ENCODE measurements at places on chromosomes 13 and 19.
A peak's percentile ranks its signal among the peaks of the same experiment; 100 is the strongest.

- no peak for DNase-seq
These were observed 863 bp downstream of the AURKC start for GRCh38 chr19:57231686-57232085.

- peak; percentile 10 for DNase-seq
These were observed 436.7 kb downstream of the FGF9 start for GRCh38 chr13:22107549-22107948.

- DNase-seq = peak; percentile 15
These were observed 1.7 kb downstream of the ATP13A1 start for GRCh38 chr19:19661675-19662251.

DNA sequence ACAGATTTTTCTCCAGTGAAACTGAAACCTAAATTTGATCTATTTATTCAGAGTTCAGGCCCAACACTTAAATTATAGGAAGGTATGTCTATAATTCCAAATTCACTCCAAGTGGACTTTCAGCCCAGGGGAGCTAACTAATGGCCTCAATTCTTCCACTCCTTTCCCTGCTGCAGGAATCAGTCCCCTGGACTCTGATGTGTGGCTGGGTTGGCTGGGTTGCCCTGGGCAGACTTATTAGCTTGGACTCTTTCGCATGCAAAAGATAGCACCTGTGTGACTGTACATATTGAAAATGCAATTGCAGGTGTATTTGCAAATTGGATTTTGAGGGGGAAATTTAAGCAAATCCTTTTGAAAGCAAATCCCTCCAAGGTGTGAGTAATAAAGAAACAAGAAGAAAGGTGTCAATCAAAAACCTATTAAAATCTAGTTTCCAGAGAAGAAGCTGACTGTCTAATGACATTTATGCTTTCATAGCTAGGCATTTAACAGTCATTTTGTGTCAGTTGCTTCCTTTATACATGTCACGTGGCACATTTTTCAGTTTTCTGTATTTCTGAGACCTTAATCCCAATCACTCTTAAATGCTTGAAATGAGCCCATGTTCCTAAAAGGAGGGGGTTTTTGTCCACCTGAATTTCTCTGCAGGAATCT, 42.7 kb downstream of the KLF5 start:
- no peak for DNase-seq

GRCh38 chr13:23273498-23273897, 92.7 kb downstream of the SGCG start:
- no peak for DNase-seq

DNA sequence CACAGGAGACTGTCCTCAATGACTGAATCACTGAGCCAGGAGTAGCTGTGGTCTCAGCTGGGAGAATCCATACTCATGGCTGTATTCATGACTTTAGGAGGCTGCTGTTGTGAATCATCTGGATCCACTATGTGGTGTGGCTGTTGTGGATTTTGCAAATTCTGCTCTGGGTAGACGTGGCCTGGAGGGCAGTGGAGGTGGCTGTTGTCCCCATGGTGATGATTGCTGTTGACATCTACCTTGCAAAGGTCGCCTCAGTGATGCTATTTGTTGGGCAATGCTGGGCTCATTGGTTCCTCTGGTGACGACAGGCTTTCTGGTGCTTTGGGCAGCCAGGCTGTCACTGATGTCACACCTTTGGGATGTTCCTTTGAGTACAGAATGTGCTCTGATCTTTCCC, 23.9 kb downstream of the MUC16 start:
- DNase-seq = no peak

DNA sequence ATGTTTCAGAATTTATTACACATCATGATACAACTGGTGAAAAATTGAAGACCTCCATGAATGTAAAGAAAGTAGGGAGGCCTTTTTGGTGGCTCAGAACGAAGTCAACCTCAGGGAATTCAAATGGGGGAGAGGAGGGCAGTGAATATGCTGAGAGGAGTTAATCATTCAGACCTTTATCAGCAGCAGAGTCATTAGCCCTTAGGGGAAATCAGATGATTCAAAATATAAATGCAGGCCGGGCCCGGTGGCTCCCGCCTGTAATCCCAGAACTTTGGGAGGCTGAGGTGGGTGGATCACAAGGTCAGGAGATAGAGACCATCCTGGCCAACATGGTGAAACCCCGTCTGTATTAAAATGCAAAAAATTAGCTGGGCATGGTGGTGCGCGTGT, 80.4 kb upstream of the ZNF420 start:
- no peak for DNase-seq

DNA sequence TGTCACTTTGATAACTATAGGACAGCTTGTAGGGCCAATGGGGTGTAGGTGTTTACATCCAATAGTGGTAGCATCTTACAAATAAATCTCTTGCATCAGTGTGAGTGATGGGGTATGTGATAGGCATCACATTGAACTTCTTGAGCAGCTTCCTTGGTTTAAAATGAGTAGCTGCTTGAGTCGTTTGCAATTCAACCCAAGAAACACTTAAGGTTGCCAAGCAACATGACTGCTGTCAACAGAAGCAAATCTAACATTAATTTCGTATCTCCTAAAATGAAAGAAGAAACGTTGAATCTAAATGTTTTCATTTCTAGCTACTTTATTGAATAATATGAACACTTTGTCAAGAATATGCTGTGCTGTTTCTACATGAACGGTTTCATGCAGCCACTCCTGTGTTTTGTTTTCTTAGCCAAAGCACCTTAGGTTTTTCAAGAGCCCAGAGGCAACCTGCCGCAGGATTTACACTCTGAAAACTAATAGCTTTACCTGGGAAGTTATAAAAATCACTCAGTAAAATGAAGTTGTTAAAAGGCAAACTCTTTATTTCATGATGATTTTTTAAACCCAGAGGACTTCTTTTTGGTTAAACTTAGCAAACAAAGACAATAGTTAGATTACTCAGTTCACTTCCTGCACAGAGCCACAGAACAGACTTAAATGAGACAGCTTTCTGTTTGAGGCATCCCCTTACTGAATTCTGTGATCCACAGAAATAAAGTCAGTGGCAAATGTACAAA, 305.2 kb downstream of the MTUS2 start:
- DNase-seq = no peak

DNA sequence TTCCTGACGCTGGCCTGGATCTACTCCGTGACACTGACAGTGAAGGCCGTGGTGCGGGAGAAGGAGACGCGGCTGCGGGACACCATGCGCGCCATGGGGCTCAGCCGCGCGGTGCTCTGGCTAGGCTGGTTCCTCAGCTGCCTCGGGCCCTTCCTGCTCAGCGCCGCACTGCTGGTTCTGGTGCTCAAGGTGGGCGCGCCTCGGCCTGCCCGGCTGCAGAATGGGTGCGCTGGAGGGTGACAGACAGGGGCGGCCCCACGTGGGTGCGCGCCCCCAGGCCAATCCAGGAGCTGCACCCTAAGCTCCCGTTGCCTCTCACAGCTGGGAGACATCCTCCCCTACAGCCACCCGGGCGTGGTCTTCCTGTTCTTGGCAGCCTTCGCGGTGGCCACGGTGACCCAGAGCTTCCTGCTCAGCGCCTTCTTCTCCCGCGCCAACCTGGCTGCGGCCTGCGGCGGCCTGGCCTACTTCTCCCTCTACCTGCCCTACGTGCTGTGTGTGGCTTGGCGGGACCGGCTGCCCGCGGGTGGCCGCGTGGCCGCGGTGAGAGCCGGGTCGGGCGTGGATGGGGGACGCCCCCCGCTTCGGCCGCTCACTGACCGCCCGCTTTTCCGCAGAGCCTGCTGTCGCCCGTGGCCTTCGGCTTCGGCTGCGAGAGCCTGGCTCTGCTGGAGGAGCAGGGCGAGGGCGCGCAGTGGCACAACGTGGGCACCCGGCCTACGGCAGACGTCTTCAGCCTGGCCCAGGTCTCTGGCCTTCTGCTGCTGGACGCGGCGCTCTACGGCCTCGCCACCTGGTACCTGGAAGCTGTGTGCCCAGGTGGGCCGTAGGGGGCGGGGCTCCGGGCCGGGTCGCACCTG, 7.2 kb downstream of the ABCA7 start:
- peak; percentile 4 for DNase-seq

- peak; percentile 33 for DNase-seq
These were observed 1.1 kb downstream of the NAXD start for GRCh38 chr13:110616103-110617101.

- DNase-seq = no peak
These were observed 256.6 kb downstream of the ABCC4 start for GRCh38 chr13:95044452-95045205.

DNA sequence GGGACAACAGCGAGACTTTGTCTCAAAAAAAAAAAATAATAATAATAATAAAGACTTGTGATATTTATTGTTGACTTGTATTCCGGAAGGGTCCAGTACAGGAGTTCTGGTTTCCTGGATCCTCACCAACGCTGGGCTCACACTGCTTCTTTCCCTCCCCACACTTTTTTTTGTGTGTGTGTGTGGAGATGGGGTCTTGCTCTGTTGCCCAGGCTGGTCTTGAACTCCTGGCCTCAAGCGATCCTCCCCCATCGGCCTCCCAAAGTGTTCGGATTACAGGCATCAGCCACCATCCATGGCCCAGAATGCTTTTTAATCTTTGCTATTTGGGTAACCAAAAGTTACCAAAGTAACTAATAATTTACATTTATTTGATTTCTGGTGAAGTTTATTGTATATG, 39.1 kb downstream of the SIPA1L3 start:
- DNase-seq = no peak

DNA sequence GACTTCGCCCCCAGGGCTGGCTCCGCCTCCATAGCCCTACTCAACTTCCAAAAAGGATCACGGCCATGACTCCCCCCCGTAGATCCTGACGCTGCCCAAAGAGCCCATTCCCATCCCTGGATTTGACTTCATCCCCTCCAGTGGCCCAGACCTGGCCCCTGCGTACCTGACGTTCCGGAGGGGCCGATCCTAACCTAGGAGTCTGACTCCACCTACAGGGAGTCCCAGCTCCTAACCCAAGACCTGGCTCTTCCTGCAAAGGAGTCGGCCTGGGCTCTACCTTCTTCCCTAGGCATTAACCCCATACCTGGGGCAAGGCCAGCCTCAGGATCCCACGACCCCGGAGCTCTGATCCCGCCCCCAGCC, 10.8 kb downstream of the STAP2 start:
- DNase-seq = no peak

- DNase-seq = no peak
These were observed 22.8 kb downstream of the PLIN4 start for GRCh38 chr19:4495471-4495870.

GRCh38 chr19:18496980-18497256, 25.0 kb downstream of the ELL start:
- no peak for DNase-seq

DNA sequence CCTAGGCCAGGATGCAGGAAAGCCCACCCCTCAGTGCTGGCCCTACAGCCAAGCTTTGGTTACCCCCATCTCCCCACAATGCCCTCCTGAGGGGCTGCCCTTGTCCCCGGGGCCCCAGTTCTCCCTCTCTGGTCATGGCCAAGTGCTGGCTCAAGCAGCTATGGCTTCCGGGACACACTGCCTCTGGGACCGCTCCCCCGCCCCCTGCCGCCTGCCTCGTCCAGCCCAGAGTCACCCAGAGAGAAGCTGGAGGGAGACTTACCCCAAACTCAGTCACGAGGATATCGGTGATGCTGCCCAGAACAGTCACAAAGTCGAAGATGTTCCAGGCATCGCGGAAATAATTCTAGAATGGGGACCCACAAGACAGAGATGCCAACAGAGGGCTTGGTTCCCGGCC, 94.7 kb downstream of the IER2 start:
- DNase-seq = no peak

GRCh38 chr19:23409392-23410048, 14.2 kb upstream of the ZNF91 start:
- no peak for DNase-seq

DNA sequence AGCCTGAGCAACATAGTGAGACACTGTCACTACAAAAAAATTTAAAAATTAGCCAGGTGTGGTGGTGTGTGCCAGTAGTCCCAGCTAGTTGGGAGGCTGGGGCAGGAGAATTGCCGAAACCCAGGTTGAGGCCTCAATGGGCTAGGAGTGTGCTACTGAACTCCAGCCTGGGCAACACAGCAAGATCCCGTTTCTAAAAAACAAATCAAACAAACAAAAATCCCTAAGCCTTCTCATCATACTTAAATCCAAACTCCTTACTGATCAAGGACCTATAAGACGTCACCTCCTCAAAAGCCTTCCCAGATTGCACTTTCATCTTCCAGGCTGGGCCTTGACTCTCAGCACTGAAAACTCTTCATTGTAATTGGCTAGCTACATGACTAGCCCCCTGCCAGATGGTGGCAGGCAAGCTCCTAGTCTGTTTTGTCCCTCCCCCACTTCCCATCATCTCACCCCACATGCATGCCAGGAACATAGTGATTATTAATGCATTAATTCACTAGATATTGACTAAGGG, 17.5 kb upstream of the NANOS3 start:
- no peak for DNase-seq

- no peak for DNase-seq
These were observed 51.6 kb downstream of the DNAJC15 start for GRCh38 chr13:43074824-43075510.

- DNase-seq = no peak
These were observed 134.5 kb downstream of the TBC1D4 start for GRCh38 chr13:75347457-75347856.

- DNase-seq = peak; percentile 45
These were observed 1.3 kb downstream of the BBC3 start for GRCh38 chr19:47229676-47230053.

- peak; percentile 67 for DNase-seq
These were observed 418.9 kb downstream of the KLF12 start for GRCh38 chr13:73715114-73715910.
